ENCODE measurements at places on chromosomes 16 and 17. TPM values are rescaled to one million over a fixed set of nuclear protein-coding genes. Genes with fewer than 3 reads are reported as not detected.
A peak's percentile ranks its signal among the peaks of the same experiment; 100 is the strongest.

- H3K36me3 ChIP-seq: no peaks in the 10 kb centered on the region
- no peaks in the 10 kb centered on the region for H3K27me3 ChIP-seq
- peaks cover 30% of the 10 kb centered on the region for H3K4me1 ChIP-seq
- no peak overlapping the region for H3K27ac ChIP-seq
- no peak overlapping the region for H3K4me3 ChIP-seq
These were observed 118.3 kb upstream of the FOXF1 start for GRCh38 chr16:86391984-86392383.

DNA sequence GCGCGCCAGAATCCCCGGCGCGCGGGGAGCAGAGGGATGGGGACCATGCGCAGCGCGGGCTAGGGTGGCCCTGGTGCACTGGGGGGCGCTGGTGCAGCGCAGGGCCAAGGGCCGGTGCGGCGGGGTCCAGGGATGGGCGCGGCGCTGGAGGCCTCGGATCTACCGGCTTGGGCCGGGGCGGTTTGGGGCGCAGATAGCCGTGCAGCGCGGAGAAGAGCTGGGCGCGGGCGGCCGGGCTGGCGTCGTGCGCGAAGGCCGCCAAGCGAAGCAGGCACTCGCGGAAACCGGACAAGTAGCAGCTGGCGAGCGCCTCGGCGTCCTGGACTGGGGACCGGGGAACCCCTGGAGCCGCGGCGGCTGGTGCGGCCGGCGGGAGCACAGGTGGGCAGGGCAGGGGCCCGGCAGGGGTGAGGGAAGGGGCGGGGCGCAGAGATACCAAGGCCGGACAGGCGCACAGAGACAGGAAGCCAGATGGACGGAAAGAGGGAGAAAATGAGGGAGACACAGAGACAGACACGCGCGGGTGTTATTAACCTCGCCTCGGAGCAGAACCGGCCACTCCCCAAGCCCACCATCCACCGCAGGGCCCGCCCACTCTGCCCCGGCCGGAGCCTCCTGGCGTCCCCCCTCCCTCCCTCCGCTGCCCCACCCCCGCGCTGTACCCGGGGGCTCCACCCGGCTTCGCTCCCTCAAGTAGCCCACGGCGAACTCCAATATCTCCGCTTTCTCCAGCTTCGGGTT lies 2.1 kb downstream of the HES7 start:
- peak overlapping the region; percentile 4 for H3K27ac ChIP-seq
- H3K36me3 ChIP-seq: no peaks in the 10 kb centered on the region
- H3K4me3 ChIP-seq: peak overlapping the region; percentile 81
- no peaks in the 10 kb centered on the region for H3K4me1 ChIP-seq
- no peaks in the 10 kb centered on the region for H3K27me3 ChIP-seq

DNA sequence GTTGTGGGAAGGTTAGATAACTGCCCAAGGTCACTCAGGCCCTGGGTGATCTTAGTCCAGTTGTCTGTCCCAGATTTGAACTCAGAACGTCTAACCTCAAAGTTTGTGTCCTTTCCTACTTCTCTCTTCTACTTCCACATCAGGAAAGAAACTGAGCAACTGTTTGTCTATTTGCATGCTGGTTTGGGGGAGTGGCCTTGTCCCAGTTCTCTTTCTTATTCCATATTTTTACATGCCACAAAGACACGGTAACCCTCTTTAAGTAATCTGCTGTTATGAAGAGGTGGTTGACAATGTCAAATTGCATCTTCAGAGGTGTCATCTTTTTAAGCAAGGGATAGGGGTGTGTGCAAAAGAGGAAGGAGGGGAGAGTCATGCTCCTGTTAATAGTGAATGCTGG lies 432.5 kb downstream of the HS3ST3B1 start:
- H3K4me3 ChIP-seq: no peak overlapping the region
- no peaks in the 10 kb centered on the region for H3K27me3 ChIP-seq
- no peak overlapping the region for H3K27ac ChIP-seq
- no peaks in the 10 kb centered on the region for H3K36me3 ChIP-seq
- no peaks in the 10 kb centered on the region for H3K4me1 ChIP-seq

GRCh38 chr16:53768593-53768992 lies 64.6 kb downstream of the FTO start:
- no peaks in the 10 kb centered on the region for H3K27me3 ChIP-seq
- no peaks in the 10 kb centered on the region for H3K36me3 ChIP-seq
- H3K4me3 ChIP-seq: no peak overlapping the region
- DNase-seq: no peak
- peak overlapping the region; percentile 71 for H3K27ac ChIP-seq
- peaks cover 9% of the 10 kb centered on the region for H3K4me1 ChIP-seq

MYH1 gene
- polyA plus RNA-seq: 0.06 TPM

CRAMP1 gene
- 9.5 TPM for polyA plus RNA-seq

SMIM5 gene
- not detected for polyA plus RNA-seq

TNRC6A gene
- polyA plus RNA-seq: 40.1 TPM

Measured in SK-N-SH (cell line).